ENCODE measurements at places on chromosomes 11 and 22.

DNA sequence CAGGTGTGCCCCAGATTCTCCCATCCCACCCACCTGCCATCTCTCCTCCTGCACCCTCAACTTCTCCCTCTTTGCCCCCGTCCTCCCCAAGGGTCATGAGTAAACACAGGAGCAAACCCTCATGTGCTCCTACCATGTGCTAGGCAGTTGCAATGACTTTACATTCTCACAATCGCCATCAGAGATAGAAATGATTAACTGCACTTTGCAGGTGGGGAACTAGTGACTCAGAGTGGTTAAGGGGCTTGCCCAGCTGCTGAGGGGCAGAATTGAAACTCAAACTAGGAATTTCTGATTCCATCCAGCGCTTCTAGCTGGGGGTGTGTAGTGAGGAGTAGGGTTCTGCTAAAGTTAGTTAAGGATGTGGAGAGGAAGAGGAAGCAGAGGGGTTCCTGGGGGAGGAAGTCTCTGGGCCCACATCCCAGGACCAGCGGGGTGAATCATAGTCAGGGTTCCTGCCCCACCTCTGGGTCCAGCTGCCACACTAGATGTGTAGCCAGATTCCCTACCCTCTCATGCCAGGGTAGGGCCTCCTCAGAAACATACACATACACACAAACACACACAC, 16.0 kb upstream of the PRG2 start:
- DNase-seq, result no peak

DNA sequence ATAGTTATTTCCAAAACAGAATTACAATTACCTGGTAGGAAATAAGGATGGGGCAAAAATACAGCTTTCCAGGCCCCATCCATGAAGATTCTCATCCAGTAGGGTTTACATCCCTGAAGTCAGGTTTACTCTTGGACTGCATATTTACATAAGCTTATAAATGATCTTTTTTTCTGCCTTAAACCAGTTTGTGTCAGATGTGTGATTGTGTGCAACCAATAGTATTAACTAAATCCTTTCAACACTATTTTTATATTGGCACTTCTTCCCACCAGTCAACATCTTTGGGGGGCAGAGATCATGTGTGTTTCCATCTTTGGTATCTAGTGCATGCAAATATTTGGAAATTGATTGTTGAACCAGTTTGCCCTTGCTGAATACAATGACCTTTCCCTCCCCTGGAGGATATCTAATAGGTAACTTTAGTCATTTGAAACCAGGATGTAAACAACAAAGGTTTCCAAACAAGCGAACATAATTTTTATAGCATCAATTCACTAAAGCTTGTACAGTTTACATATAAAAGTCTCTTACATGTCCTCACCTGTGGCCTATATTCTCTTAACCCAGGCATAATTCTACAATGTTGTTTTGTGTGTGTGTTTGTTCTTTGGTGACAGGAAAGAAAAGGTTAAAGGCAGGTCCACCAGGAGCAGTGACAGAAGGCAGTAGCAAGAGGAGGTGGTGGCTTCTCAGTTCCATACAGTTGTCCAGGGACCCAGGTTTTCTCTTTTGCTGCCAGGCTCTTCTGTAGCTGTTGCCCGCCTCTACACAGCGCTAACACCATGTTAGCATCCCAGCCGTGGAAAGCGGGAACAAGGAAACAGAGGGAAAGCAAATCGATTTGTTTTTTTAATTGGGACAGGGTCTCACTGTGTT, 1.7 kb upstream of the ME3 start:
- DNase-seq, result no peak

- no peak for DNase-seq
Measured at GRCh38 chr11:64790205-64791095, 12.1 kb upstream of the SF1 start.

DNA sequence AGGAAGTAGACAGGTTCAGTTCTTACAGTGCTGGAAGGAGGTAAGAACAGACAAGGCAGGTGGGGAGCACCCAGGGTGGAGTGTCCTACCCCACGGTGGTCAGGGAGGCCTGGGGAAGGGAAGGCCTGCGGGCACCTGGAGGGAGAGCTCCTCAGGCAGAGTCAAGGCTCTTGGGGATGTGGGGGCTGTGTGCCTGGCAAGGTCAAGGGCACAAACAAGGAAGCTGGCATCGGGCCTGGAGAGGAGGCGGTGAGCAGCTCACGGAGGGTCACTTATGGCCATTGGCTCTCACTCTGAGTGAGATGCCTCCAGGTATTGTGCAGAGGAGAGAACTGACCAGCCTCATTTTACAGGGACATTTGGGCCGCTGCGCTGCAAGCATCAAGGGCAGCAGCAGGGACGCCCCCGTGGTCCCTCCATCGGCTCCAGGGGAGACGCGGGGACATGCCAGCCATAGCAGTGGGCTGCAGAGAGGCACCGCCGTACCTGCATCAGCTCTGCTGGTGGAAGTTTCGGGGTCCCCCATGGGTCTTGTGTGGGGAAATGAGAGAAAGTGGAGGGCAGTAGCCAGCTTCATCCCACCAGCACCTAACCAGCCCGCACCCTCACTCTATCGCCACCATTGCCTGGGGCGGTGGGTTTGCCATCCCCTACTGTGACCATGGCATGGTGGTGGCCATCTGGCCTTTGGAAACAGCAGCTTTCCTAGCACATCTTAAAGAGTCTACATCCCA, 37.5 kb upstream of the RTL6 start:
- DNase-seq, result no peak

- peak; percentile 69 for DNase-seq
Measured at GRCh38 chr22:45212992-45213751, 27.5 kb downstream of the KIAA0930 start.

GRCh38 chr11:12455938-12456337, 78.6 kb downstream of the PARVA start:
- DNase-seq, result no peak

DNA sequence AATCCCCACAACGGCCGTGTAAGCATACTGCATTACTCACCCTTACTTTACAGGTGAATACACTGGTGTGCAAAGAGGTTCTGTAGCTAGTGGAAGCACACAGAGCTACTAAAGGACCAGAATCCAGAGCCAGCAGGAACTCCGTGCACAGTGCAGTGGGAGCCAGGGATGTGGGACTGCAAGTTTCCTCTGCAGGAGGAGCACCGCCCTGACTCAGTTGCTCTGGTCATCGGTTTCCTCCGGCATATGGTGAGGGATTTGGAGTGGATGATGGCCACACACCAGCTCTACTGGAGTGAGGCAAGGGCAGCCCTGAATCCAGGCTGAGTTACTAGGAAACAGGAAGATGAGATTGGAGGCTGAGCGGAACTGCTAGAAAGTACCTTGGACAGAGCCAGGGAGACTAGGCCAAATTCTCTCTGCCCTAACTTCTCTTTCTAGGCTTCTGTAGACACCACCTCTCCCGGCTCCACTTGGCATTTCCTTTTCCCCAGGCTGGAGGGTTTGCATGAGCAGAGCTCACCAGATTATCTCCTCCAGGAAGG, 18.2 kb upstream of the C22orf42 start:
- no peak for DNase-seq

GRCh38 chr11:65224930-65225278, 36.9 kb upstream of the POLA2 start:
- no peak for DNase-seq

DNA sequence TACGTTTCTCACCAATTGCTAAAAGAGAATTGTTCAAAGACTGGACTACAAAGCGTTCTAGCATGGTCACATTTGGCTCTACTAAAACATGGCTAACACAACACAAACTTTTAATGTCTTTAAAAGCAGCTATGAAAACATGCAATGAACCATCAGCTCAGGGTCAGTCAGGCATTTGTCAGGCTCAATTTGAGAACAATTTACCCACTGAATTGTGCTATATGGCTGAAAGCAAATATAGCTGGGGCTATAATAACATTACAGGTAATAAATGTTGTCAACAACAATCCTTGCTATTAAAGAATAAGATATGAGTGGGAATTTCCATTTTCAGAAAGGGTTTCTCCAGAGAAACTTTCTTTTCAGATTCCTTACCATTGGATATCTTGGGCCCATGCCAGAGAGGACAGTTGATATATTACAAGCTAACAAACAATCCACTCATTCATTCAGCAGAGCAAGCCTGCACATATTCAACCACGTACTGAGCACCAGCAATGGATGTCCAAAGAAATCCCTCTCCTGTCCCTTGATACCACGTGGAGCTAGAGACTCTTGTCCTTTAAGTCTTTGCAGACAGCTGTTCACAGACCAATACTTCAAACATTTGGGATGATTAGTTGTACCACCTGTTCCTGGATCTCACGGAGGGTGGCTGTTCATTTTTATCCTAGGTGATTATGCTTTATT, 82.5 kb upstream of the DDI1 start:
- DNase-seq, result no peak

GRCh38 chr22:32717337-32718240, 83.9 kb upstream of the TIMP3 start:
- DNase-seq, result no peak

- DNase-seq, result no peak
Measured at GRCh38 chr11:109940816-109941215, 152.4 kb upstream of the ZC3H12C start.

- no peak for DNase-seq
Measured at GRCh38 chr11:123413636-123414035, 16.4 kb upstream of the GRAMD1B start.

DNA sequence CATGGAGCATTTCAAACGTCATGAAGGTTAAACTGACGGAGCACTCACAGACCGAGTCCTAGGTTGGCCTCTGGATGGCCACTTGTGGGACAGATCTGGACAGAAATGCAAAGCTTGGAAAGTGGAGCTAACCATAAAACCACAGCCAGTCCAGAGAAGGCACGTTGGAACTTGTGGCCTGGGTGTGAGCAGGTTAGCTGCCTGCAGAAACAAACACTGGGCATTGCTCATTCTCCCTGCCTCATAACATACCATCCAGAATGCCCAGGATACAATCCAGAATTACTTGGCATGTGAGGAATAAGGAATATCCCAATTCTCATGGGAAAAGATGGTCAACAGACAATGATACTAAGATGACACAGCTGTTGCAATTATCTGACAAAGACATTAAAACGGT, 1005.0 kb downstream of the TBC1D22A start:
- no peak for DNase-seq

DNA sequence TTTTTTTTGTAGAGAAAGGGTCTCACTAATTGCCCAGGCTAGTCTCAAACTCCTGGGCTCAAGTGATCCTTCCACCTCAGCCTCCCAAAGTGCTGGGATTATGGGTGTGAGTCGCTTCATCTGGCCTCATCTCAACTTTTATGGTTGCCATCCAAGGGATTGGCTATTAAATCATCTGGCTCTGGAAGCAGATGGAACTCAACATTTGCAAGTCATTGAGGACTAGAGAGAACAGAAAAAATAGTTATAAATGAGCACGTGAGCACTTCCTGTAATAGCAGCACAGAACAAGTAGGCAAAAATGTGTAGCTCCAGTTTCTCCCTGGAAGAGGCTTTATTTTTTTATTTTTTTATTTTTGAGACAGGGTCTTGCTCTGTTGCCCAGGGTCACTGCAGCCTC, 22.3 kb upstream of the PATL1 start:
- no peak for DNase-seq

DNA sequence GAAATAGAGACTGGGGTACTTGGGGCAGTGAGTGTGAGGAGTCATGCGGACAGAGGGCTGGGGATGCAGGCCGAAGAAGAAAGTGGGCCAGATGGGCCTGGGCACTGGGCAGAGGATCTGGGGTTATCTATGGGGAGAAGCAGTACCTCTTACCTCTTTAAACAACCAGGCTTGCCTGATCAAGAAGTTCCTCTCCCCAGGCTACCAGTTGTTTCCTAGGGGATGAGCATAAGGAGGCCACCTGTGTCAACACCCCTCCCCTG, 98.4 kb upstream of the PITPNB start:
- DNase-seq, result no peak

DNA sequence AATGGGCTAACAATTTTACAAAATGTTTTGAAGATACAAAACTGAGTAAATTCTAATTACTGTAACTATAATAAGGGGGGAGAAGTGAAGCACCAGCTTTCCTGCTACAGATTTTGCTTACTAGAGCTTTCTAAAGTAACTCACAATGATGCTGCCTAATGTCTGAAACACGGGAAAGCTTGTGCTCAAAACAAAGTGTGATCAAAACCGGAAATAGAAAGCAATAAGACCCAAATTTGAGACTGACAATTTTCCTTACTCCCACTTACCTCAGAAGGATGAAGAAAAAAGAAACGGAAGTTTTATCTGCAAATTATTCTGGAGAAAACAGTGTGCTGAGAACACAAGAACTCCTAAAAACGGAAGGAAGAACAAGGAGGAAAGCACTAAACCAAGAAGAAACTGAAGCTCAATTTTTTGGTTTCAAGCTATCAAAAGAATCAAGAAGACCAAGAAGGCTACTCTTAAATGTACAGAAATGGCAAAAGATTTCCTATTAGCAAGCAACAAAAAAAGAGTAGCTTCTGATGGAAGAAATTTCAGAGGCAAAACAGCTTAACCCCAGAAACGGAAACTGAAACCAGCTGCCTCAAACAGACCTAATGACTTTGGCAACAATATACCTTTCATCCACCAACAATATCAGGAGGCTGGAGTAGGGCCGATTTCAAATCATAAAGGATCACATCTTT, 33.4 kb downstream of the AMBRA1 start:
- peak; percentile 59 for DNase-seq

DNA sequence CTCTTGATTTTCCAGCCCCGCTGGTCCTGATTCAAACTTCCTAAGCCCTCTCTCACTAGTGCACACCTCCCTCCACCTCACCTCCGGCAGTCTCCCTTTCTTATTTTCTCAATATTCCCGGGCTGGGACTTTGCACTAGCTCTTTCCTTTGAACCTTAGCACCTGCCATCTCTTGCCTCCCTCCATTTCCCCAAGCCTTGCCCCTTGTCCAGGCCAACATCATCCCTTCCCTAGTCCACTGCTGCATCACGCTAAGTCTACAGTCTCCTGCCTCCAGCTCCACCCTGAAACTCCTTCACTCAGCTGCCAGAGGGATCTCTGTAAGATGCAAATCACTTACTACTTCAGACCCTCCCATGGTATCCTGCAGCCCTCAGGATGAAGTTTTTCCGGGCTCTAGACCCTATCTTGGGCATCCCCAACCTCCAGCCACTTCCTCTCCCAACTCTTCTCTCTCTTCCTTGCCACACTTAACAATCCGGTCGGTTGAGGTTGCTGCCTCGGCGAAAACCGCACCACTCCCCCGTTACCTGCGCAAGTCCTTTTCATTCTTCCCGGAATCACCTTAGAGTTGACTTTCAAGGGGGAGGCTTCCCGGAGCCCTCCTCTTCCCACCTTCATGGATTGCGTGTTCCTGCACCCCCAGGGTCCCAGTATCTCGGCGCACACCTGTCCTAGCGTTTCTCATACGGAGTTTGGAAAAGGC, 42.7 kb downstream of the NECTIN1 start:
- DNase-seq, result no peak

- peak; percentile 56 for DNase-seq
Measured at GRCh38 chr22:50209893-50210292, 9.1 kb downstream of the SELENOO start.
